ENCODE measurements at places on chromosomes 2 and 18.

- no peak for DNase-seq
These were observed 10.5 kb downstream of the AQP12B start for GRCh38 chr2:240672076-240672700.

DNA sequence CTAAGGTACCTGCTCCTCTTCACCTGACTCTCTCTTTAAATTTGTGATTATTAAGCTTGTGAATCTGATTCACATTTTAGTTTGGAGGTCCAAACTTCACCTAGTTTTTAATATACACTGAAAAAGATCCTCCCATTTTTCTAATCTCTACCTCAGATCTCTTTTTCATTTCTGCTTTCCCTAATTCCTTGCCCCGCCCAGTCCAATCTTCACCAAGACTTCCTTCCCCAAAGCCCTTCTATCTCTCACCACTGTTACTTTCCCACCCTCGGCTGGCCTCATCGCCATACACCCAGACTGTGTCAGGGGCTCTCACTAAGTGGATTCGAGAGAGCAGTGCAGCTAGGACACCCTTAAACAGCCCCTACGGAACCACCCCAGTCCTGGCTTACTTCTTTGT is 40.0 kb downstream of the LBH start:
- DNase-seq = no peak

DNA sequence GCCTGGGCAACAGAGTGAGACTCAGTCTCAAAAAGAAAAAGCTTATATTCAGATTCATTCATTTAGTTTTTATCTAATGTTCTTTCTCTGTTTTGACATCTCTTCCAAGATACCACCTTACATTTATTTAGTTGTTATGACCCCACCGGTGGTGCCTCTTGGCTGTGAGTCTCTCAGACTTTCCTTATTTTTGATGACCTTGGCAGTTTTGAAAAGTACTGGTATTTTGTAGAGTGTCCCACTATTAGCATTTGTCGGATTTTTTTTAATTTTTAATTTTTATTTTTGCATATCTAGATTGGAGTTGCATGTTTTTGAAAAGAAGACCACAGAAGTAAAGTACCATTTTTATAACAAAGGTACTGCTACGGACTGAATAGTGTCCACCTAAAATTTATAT is 351.7 kb upstream of the KYNU start:
- DNase-seq = no peak

GRCh38 chr2:230688490-230688889 is 24.2 kb upstream of the CAB39 start:
- DNase-seq = no peak

GRCh38 chr2:148817210-148817708 is 57.8 kb upstream of the KIF5C start:
- no peak for DNase-seq

DNA sequence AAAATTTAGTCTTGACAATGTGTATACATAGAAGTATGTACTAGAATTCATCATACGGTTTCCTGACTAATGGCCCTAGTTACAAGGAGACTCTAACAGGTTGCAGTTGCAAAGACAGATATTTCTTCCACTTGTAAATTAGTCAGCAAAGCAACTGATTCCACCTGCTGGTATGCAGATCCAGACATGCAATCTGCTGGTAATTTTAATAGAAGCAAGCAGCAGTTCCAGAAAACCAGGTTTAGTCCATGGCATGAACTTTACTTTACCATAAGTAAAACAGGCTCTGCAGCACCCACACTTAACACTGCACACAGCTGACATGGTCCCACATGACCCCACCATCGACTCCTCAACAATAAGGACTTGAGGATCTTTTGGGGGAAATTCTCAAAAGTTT is 110.9 kb upstream of the SP3 start:
- DNase-seq = no peak

DNA sequence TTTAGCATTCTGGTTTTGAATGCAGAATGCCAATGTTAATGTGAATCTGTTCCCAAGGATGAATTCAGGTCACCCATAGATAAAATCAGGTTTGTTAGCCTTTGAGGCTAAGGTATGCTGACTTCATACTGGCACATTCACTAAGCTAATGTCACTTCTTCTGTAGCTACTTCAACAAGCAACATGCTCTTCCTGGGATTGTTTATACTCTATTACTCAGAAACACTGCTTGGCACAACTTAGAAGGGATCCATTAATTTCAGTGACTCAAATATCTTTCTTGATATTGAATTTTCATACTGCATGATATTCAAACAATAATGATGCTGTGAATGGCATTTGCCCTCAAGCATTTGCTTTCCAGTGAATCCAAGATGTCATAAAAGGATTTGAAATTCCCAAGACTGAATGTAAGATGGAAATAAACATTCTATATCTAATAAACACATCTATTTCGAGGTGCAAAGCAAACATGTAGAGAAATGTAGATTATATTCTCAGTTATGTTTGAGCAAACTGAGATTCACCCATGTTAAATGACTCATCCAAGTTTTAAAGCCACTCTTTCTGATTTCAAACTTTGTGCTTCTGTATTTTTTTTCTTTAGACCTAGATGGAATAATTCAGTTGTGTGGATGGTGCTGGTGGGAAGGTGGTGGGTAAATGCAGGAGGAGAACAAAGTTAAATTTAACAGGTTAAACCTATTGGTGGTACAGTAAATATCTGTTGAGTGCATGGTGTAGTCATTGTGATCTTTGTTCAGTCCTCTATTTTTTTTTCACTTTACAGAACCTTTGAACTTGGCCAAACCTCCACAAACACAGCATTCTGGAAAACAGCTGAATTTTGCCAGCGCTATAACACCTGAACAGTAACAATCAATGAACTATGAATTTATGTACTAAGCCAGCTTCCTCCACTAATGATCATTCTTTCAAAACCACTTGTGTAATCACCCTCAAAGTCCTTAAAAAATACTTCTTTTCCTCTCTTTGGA is 162.1 kb upstream of the XIRP2 start:
- DNase-seq = no peak

DNA sequence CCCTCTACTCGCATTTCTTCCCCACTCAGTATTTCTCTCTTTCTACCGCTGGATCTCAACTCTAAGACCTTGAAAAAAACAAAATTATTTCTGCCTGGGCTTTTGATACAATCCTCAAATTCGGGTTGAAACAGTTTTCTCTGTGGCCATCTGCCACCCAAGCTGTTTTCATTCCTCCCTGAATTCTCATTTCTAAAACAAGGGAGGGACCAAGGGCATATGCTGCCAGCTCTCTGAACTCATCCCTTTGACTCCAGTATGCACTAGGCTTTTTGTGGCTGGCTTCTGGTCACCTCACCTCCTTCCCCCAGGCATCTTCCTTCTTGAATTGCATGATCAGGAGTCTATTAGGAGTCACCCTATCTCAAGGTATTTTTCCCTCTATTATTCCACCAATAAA is 49.5 kb downstream of the CCDC148 start:
- no peak for DNase-seq

DNA sequence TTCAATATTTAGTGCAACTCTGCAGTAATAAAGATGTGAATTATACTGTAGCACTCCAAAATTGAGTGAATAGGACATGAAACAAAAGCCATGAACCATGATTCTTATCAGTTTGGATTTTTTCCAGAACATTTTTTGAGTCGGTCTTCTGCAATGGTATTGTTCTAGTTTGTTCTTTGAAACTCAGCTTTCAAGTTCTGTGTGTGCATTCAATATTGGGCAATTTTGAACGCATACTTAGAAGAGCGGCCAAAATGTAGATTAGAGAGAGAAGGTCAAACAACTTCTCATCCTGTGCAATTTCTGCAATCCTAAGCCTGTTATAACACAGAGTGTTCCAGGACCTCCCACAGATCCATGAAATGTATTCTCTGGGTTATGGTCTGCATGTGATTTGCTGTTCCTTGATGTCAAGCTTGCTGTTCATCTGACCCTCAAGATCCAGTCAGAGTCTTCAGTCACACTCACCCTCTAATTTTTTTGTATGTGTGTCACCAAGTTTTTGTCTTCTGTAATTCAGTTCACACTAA is 48.3 kb downstream of the TSPYL6 start:
- no peak for DNase-seq

DNA sequence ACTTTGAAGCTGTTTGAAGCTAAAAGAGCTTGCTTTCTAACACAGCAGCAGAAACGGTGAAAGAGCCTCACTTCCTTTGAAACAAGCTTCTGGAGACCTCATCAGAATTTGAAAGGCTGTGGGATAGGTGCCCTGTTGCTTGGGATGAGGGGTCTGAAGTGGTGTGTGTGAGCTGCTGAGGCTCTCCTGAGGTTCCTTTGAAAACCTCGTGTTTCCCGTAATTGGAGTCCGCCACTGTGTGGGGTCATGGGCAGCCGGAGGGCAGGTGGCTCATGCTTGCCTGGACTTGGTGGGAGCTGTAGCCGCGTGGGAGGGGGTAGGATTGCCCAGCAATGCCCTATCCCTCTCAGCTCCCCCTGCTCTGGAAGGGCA is 34.4 kb downstream of the CABLES1 start:
- DNase-seq = no peak

Measured in SW480 (cell line).